Fibroblast of the aortic adventitia (primary cell): ENCODE measurements at places on chromosomes 1 and 21.
A peak's percentile ranks its signal among the peaks of the same experiment; 100 is the strongest.

- peak; percentile 96 for DNase-seq
Observed at GRCh38 chr21:38306433-38307141, 49.8 kb downstream of the KCNJ15 start.

DNA sequence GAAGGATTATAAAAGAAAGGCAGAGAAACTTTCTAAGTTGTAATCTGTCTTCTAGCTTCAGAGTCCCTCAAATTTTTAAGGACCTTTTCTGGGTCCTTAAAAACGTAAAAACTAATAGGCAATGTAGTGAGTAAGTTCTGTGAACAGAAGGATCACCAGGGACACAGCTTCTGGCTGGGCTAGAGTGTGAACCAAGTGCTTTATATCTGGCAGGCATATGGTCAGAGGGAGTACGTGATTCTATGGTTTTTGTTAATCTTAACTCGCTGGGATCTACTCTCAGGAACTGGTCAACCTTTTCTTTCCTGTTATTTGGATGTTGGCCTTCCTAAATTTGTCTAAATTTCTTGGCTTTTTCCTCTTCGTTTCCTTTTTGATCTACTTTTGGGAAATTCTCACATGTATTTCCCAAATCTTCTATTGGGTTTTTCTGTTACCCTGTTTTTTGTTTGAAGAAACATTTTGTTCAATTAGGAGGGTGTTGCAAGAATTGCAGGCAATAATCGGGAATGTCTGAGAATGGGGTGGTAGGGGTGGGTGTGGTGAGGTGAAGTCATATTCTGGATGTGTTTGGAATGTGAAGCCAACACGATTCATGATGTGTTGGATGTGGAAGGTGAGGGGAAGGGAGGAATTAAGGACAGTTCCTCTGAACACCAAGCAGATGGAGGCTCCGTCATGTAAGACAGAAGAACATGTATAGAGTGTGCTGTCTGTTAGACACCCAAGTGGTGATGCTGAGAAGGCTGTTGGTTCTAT lies 193.2 kb downstream of the FMN2 start:
- peak; percentile 44 for DNase-seq

DNA sequence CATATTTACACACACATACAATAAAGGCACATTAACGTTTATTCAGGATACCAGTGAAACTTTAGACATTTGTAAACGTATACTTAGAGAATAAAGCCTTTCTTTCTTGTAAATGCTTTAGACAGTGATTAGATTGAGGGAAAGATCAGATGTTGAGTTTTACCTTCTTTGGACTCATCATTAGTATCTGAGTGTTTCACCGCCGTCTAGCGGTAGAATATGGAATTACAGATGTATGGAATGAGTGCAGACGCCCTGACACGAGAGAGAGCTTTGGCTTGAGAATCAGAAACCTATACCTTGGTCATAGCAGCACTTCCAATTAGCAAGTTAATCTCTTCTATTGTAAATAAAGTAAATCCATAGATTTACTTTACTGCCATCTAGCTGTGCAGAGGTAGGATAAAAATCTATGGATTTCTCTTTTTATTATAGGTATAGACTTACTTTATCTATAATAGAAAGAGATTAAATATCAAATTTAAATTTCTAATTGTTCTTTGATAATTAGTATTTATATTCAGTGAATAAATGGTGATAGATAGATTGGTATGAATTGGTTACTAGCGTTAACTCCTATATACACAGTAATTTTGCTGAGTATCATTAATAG lies 12.6 kb downstream of the FLG2 start:
- DNase-seq = peak; percentile 72

GRCh38 chr1:30014031-30014430 lies 709.4 kb downstream of the MATN1 start:
- no peak for DNase-seq

- DNase-seq = no peak
Observed at GRCh38 chr1:3795453-3796214, 664 bp downstream of the LRRC47 start.

- DNase-seq = no peak
Observed at GRCh38 chr1:230408971-230409370, 17.2 kb downstream of the PGBD5 start.

GRCh38 chr1:221759436-221759835 lies 17.5 kb upstream of the DUSP10 start:
- DNase-seq = peak; percentile 60

DNA sequence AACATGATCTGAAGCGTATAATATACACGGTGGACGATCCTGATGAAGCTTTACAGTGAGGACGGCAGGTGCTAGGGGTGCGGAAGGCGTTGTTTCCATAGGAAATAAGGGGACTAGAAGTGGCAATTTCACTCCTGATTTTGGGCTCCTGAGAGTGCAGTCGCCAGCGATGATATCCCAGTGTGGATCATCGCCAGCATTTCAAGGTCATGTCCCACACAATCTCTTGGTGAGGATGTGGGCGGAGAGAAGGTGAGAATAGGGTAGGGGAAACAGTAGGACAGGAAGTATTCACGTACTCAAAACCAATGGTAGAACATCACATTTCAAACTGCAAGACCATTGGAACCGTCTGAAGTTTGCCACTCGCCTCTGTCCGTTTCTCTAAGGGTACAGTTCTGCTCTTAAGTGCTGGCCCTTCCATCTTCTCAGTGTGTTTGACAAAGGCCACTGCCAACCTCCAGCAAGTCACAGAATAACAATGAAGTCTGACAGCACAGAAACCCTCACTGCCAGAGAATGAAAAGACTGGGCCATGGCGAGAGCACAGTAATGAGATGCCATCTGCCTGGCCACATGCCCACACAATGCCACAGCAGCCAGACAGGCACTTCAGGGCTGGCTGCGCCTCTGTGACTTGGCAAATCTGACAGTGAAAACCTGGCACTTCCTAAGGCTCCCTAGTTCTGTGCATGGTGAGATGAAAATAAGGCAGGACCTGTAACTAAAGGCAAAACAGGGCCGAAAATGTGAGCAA lies 27.9 kb downstream of the PCSK9 start:
- no peak for DNase-seq

- peak; percentile 88 for DNase-seq
Observed at GRCh38 chr21:34367320-34367935, 3.6 kb downstream of the KCNE2 start.

- DNase-seq = no peak
Observed at GRCh38 chr1:236786453-236786852, 8.6 kb upstream of the MTR start.

DNA sequence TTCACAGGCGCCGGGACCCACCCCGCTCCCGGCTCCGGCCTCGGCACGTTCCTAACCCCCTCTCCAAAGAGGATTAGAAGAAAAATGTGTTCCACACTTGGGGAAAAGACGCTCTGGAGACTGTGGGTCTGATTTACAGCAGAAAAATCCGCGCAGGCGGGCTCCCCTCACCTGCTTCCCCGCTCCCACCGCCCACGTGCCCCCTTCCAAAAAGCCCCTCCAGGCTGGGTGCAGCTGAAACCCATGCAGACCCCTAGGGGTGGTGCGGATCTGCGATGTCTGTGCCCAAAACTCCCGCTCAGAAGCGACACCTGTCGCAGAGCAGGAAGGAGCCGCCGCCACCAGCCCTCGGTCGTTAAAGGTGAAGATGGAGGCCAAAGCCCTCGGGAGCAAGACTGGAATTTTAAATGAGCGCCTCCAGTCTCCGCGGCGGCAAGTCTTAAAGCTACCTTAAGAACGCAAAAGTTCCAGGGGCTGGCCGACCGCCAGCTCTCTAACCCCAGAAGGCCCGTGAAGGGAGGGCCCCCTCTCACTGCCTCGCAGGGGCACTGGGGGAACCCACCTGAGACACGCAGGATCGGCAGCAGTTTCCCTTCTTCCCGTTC lies 688 bp upstream of the CHD5 start:
- no peak for DNase-seq

- DNase-seq = peak; percentile 50
Observed at GRCh38 chr1:77639056-77639455, 43.4 kb downstream of the ZZZ3 start.

DNA sequence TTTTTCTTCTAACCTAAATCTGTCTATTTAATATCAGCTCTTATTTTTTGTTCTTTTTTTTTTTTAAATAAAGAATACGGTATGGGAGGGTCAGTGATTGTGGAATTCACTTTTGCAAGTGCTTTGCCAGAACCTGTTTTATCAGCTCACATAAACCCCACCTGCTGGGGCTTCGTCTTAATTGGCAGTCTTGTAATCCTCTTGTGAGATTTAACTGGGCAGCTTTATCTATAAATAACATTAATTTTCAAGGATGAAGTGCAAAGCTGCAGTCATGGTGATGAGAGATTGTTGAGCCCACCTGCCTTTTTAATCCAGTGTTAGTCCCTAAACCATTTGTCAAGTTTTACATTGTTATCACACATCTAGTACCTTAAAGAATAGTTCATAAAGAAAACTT lies 18.2 kb upstream of the PDC start:
- no peak for DNase-seq

DNA sequence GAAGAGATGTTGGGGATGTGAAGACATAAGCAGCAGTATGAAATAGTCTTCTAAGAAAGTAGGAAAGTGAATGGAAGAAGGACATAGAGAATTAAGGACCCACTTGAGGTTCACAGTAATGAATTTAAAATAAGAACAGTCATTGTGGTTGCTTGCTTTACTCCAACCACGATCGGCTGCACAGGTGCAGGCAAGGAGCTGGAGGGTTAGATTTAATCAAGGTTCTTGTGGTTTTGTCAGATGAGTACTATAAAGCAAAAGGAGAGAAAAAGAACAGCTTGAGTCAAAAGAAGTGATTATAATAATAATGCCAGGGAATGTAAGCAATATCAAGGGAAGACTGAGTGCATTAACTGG lies 46.1 kb upstream of the RBM34 start:
- no peak for DNase-seq

GRCh38 chr1:93595743-93596142 lies 85.9 kb downstream of the BCAR3 start:
- no peak for DNase-seq

- DNase-seq = no peak
Observed at GRCh38 chr1:62391369-62391971, 45.4 kb upstream of the USP1 start.

- no peak for DNase-seq
Observed at GRCh38 chr21:44519346-44520325, 20.4 kb downstream of the KRTAP10-1 start.

- no peak for DNase-seq
Observed at GRCh38 chr1:206445911-206446356, 24.3 kb upstream of the IKBKE start.

GRCh38 chr21:39346206-39346605 lies 2.7 kb downstream of the HMGN1 start:
- DNase-seq = no peak

GRCh38 chr1:212950243-212951125 lies at the start of gene VASH2:
Gene VASH2, plus strand, starts transcription at chr1:212950541. Its CDS starts 1,002 bp downstream, at chr1:212951543.
- DNase-seq = peak; percentile 56
